ENCODE measurements at places on chromosomes 7 and 10. TPM values are rescaled to one million over a fixed set of nuclear protein-coding genes. Genes with fewer than 3 reads are reported as not detected.
A peak's percentile ranks its signal among the peaks of the same experiment; 100 is the strongest.

- H3K36me3 ChIP-seq: peaks cover 36% of the 10 kb centered on the region
- no peak for DNase-seq
- no peak overlapping the region for H3K27ac ChIP-seq
- H3K27me3 ChIP-seq: no peaks in the 10 kb centered on the region
These were observed 28.0 kb downstream of the CHST12 start for GRCh38 chr7:2431260-2431867.

- H3K36me3 ChIP-seq: no peaks in the 10 kb centered on the region
- H3K27me3 ChIP-seq: peaks cover 4% of the 10 kb centered on the region
- no peak overlapping the region for H3K4me3 ChIP-seq
- peak; percentile 57 for DNase-seq
These were observed 21.4 kb upstream of the VOPP1 start for GRCh38 chr7:55593515-55594318.

GRCh38 chr10:85407088-85407487 lies 959.5 kb downstream of the GRID1 start:
- no peaks in the 10 kb centered on the region for H3K4me1 ChIP-seq
- H3K36me3 ChIP-seq: no peaks in the 10 kb centered on the region
- H3K27me3 ChIP-seq: no peaks in the 10 kb centered on the region
- no peak for DNase-seq
- H3K4me3 ChIP-seq: no peak overlapping the region
- no peak overlapping the region for H3K27ac ChIP-seq

- H3K4me3 ChIP-seq: no peak overlapping the region
- peaks cover 3% of the 10 kb centered on the region for H3K36me3 ChIP-seq
- DNase-seq: no peak
- no peaks in the 10 kb centered on the region for H3K4me1 ChIP-seq
- H3K27me3 ChIP-seq: no peaks in the 10 kb centered on the region
- no peak overlapping the region for H3K27ac ChIP-seq
These were observed 195.0 kb downstream of the DNAJC1 start for GRCh38 chr10:21808550-21808949.

DNA sequence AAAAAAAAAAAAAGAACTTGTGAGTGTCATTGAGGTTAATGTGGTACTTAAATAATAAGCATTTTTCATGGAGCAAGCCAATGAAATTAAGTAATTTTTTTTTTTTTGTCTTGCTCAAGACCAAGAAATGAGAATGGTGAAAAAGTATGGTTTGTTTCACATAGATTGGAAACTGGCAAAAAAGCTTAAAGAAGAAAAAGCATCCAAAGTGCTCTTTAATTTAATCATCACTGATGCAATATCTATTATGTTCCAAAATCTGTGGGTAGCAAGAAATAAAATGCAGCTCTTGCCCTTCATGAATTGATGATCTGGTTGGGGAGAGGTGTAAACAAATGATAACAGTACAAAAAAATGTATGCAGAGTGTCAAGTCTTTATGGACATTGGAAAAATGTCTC lies 980.6 kb downstream of the REEP3 start:
- no peaks in the 10 kb centered on the region for H3K36me3 ChIP-seq
- DNase-seq: no peak
- no peaks in the 10 kb centered on the region for H3K27me3 ChIP-seq
- H3K4me1 ChIP-seq: no peaks in the 10 kb centered on the region

DNA sequence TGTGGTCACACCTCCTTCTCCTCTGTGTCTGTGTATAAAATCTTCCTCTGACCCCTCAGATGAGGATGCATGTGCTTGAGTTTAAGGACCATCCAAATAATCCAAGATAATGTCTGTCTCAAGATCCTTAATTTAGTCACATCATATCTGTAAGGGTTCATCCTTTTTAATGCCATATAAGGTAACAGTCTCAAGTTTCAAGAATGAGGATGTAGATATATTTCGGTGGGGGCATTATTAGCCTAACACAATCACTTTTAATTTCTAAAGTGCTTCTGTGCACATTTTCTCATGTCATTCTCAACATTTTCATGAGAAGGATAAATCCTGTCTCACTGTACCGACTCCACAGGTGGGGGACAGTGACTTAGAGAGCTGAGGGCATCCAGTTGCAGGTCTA lies 235.3 kb downstream of the BUB3 start:
- H3K4me3 ChIP-seq: no peak overlapping the region
- no peaks in the 10 kb centered on the region for H3K27me3 ChIP-seq
- no peak overlapping the region for H3K27ac ChIP-seq
- H3K4me1 ChIP-seq: no peaks in the 10 kb centered on the region

The BET1 gene
- 14.5 TPM for total RNA-seq

The JCAD gene
- 23.5 TPM for total RNA-seq

The DPYSL4 gene
- 42.8 TPM for total RNA-seq
